ENCODE measurements at places on chromosomes 12 and 14.

DNA sequence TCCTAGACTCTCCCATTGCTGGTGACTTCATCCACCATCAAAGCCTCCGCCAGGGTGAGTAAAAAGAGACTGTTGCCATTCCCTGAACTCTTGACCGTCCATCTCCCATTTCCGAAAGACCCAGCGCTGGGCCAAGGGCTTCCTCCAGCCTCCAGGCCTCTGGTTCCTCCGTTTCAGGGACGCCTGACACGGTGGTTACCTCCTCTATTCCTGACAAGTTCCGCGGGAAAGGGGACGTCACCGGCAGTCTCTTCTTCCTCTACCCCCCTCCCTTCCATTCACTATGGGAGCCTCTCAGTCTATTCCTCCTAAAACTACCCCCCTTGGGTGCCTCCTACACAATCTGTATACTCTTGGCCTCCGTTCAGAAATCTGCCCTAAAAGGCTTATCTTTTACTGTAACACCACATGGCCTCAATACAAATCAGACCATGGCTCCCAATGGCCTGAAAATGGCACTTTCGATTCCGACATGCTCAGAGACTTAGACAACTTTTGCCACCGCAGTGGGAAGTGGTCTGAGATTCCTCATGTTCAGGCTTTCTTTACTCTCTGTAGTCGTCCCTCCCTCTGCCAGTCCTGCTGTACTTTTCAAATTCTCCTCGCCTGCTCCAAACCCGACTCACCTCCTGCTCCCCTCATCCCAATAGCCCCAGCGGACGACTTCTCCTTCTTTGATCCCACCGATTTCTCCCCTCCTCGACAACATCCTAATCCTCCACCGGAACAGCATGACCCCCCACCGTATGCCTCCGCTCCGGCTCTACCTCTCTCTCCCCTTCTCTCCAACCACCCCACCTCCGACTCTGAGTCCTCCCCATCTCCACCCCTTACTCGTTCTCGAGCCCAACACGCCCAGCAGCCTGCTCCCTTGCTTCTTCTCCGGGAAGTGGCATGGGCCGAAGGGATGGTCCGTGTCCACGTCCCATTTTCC, 70.4 kb downstream of the MOK start:
- DNase-seq = no peak

DNA sequence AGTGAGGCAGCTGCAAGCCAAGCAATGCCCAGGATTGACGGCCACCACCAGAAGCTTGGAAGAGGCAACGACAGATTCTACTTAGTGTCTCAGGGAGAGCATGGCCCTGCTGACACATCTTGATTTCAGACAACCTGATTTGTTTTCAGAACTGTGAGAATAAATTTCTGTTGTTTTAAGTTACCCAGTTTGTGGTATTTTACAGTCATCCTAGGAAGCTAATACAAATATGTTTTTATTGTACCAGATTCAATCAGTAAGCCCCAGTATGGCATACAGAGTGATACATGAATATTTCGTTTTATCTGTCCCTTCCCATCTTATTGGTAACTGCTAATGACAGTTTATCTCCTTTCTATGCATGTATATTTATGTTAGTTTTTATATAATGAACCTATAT, 62.3 kb downstream of the SAMD4A start:
- DNase-seq = no peak

- no peak for DNase-seq
Measured at GRCh38 chr12:41514907-41515306, 326.8 kb downstream of the PDZRN4 start.

GRCh38 chr14:84579292-84579691, 950.7 kb upstream of the FLRT2 start:
- no peak for DNase-seq

DNA sequence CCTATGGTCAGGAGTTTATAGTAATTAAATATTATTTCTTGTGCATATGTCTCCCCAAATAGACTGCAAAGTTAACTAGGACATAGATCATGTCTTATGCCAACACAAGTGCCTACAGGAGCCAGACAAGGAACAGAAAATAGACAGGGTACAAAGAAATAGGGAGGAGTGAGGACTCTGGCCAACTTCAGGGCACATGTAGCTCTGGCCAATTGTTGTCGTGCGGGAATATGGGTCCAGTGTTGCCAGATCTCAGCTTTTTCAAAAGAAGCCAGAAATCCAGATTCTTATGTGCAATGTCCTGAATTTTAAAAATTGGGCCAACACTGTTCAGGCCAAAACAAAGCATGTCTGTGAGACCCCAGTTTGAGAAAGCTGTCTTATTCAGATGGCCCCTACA, 68.7 kb downstream of the RFX4 start:
- no peak for DNase-seq

DNA sequence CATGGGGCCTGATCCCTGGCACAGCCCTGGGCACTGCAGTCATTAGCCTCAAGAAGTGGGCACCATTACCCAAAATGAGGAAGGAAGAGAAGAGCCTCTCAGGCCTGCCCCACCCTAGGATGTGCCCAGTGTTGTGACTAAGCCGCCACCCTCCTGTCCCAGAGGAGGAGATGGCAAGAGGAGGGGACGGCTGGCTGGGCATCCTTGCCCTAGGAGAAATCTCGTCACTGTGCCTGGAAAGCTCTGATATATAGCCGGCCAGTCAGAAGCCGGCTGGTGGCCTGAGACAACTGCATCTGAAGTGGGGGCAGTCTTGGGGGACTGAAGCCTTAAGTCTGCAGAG, 115.2 kb downstream of the LGMN start:
- no peak for DNase-seq

GRCh38 chr12:124208489-124208888, 86.4 kb upstream of the RFLNA start:
- DNase-seq = no peak
